Activated T-helper 2 cell treated with anti-CD3 and anti-CD28 coated beads, Interferon-gamma antibody, Interleukin-2, Interleukin-4, amounts not matched to agents 10 μg/mL and 5 μg/mL and 100 μg/mL, durations not matched to agents 14 hours and 24 hours and 36 hours (primary cell): ENCODE measurements at places on chromosomes 2 and 18. TPM values are rescaled to one million over a fixed set of nuclear protein-coding genes. Genes with fewer than 3 reads are reported as not detected.

The CGREF1 gene
- total RNA-seq, result 8.1 and 9.0 TPM in 2 replicates

The CDK15 gene
- not detected in 2 replicates for total RNA-seq

The ITGB6 gene
- not detected in 2 replicates for total RNA-seq

The ITPRIPL1 gene
- total RNA-seq, result 44.8 and 45.0 TPM in 2 replicates

The LIPG gene
- 0.53 and 0.59 TPM in 2 replicates for total RNA-seq

The HOXD4 gene
- total RNA-seq, result not detected in 2 replicates

The SH3RF3 gene
- total RNA-seq, result 0.64 and 0.78 TPM in 2 replicates

The MALL gene
- total RNA-seq, result 2.0 and 2.3 TPM in 2 replicates

The ZSWIM2 gene
- not detected in 2 replicates for total RNA-seq

The MPPE1 gene
- 37.5 and 40.6 TPM in 2 replicates for total RNA-seq
